WTC11 (cell line): ENCODE measurements at places on chromosomes 3 and 15.

DNA sequence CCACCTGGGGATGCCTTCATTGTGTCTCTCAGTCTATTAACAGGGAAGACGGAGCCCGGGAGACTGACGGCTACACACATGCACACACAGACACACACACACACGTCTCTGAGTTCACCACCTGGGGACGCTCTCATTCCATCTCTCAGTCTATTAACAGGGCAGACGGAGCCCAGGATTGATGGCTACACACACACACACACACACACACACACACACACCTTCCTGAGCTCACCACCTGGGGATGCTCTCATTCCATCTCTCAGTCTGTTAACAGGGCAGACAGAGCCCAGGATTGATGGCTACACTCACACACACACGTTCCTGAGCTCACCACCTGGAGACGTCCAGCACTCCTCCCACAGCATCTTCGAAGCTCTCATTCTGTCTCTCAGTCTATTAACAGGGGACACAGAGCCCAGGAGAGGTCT, 143.9 kb downstream of the OR4M2 start:
- H3K36me3 ChIP-seq = peaks cover 78% of the 10 kb centered on the region
- peaks cover 36% of the 10 kb centered on the region for H3K27me3 ChIP-seq
- H3K27ac ChIP-seq = no peak overlapping the region
- no peak for DNase-seq
- no peak overlapping the region for H3K4me3 ChIP-seq

GRCh38 chr3:41683666-41684350, 278.1 kb downstream of the ULK4 start:
- H3K27me3 ChIP-seq = no peaks in the 10 kb centered on the region
- H3K4me3 ChIP-seq = no peak overlapping the region
- H3K27ac ChIP-seq = no peak overlapping the region; the same call in 1 of the 2 replicates
- no peaks in the 10 kb centered on the region for H3K36me3 ChIP-seq
- H3K4me1 ChIP-seq = peaks cover 14% of the 10 kb centered on the region

DNA sequence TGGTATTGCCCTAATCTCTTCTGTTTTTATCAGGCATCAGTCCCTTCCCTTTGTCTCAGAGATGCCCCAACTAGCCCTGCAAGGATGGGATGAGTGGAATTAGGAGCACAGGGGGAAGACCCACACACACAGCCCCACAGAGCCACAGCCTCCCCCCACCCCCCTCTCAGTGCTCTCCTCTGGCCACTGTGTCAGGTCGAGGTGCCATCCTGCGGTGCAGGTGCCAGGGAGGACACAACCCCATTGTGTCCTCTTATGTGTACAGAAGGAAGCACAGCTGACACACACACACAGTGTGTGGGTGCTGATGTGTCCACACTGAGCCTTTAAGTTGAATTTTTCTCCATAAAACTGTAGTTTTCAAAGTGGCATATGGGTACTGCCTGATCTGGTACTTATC, 534.5 kb downstream of the OCA2 start:
- DNase-seq = no peak
- H3K27ac ChIP-seq = no peak overlapping the region

DNA sequence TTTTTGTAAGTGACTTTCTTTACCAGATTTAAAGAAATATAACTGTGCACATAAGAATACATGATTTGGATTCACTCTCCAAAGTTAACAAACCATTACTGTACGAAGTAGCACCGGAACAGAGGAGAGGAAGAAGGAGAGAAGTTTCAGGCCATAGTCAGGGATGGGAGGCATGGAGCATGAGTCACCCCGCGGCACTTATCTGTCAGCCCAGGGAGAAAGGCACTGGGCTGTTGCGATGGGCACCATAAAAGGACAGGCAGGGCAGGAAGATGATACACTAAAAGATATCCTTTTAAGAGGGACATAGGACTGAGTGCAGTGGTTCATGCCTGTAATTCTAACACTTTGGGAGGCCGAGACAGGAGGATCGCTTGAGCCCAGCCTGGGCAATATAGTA, 37.0 kb downstream of the TTC23 start:
- H3K4me1 ChIP-seq = no peaks in the 10 kb centered on the region
- H3K36me3 ChIP-seq = peaks cover 4% of the 10 kb centered on the region
- H3K27ac ChIP-seq = no peak overlapping the region

- H3K4me3 ChIP-seq = no peak overlapping the region
- H3K27ac ChIP-seq = no peak overlapping the region
- DNase-seq = no peak
- H3K27me3 ChIP-seq = no peaks in the 10 kb centered on the region
- H3K4me1 ChIP-seq = no peaks in the 10 kb centered on the region
Measured at GRCh38 chr15:65758242-65758641, 33.9 kb downstream of the DENND4A start.

DNA sequence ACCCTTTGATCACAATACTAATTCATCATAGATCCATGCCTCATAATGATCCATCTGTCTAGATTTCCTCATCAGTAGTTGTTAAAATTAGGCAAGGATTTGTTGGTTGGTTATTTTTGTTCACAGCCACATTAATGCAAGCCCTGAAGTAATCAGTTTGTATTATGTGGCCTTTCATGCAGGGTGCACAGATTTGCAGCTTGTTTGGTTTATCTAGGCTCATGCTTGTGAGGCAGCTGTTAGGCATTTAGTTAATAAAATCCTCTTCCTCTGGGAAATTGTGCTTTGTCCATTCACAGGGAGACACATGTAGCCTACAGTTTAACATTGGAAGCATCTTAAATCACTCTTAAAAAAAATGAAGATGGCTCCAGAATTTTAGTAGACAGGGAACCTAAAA, 162.8 kb upstream of the ZNF385D start:
- no peaks in the 10 kb centered on the region for H3K36me3 ChIP-seq
- H3K4me1 ChIP-seq = peaks cover 5% of the 10 kb centered on the region
- no peak overlapping the region for H3K4me3 ChIP-seq
- no peak for DNase-seq

- no peak overlapping the region for H3K27ac ChIP-seq
- peaks cover 36% of the 10 kb centered on the region for H3K4me1 ChIP-seq
- DNase-seq = no peak
- no peaks in the 10 kb centered on the region for H3K36me3 ChIP-seq
- no peak overlapping the region for H3K4me3 ChIP-seq
- peaks cover 29% of the 10 kb centered on the region for H3K27me3 ChIP-seq
Measured at GRCh38 chr3:50534681-50535330, 31.4 kb upstream of the CACNA2D2 start.

DNA sequence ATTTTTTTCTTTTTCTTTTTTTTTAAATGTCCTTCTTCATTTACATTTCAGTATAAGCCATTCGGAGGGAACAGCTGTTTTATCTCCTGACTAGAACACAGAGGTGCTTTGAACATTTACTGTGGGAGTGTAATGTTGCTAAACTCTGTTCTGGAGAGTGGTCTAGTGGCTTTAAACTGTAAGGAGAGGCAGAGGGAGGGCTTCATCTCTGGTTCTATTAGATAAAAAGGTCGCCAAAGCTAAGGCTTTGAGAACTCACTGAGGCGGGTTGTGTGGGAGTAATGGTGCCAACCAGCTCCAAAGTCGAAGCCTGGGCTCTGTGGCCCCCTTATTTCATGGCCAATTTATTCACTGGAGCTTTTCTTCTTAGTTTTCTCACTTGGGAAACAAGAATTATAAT, 133.2 kb downstream of the ANXA2 start:
- no peak for DNase-seq
- no peaks in the 10 kb centered on the region for H3K36me3 ChIP-seq
- H3K27me3 ChIP-seq = no peaks in the 10 kb centered on the region
- no peak overlapping the region for H3K27ac ChIP-seq

DNA sequence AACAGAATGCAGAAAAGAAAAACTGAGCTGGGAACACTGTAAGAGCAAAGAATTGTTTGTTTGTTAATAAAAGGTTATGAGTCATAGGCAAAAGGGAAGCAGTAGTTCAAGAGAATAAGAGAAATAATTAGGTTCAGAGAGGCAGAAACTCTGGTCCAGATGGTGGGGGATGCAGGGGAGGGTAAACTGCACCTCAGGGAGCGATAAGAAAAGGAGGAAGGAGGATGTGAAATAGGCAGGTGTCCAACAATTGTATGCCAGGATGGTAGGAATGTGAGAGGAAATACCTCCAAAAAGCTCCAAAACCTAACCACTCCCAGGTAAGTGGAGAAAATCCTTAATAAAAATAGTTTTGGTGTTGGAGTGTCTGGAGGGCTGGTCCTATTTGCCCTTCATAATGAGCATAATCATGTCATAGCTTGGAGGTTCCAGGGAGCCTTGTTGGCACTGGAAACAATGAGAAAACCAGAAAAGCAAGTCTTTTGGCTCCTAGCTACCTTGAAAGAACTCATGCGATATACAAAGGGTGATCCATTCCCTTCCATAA, 405.4 kb upstream of the TBL1XR1 start:
- no peak overlapping the region for H3K4me3 ChIP-seq
- DNase-seq = no peak
- no peak overlapping the region for H3K27ac ChIP-seq
- H3K27me3 ChIP-seq = no peaks in the 10 kb centered on the region
- H3K4me1 ChIP-seq = peaks cover 51% of the 10 kb centered on the region

DNA sequence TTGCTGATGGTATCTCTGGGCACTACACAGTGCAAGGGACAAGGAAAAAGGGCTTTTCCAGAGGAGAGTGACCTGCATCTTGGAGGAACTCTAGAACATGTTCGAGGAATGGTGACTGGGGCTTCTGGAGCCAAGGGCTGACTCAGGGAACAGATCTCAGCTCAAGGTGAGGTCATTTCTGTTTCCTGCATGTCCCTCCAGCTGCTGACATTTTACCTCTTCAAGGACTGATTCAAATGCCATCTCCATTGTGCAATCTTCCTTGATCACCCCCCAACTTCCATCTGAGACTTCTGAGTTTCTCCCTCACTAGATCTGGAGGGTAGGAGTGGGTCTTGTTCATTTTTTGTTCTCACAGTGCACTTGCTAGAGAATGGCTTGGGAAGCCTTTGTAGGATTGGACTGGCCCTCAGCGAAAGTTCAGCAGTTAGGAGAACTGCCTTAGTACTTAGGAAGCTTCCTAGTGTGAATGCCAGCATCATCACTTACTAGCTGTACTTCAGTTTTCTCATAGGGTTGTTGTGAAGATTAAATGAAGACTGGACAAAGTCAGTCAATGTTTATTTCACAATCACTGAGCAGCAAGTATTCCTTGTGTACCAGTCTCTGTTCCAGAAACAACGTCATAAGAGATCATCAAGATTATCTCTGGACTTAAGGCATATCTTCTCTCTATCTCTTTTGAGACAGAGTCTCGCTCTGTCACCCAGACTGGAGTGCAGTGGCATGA, 2.6 kb upstream of the IDH3A start:
- peaks cover 23% of the 10 kb centered on the region for H3K4me1 ChIP-seq
- H3K4me3 ChIP-seq = no peak overlapping the region; the same call in 1 of the 2 replicates
- H3K27ac ChIP-seq = no peak overlapping the region
- DNase-seq = no peak
- peaks cover 4% of the 10 kb centered on the region; the same call in 1 of the 2 replicates for H3K27me3 ChIP-seq
- H3K36me3 ChIP-seq = no peaks in the 10 kb centered on the region
